Stimulated activated CD8-positive, alpha-beta memory T cell treated with anti-CD3 and anti-CD28 coated beads, Interleukin-4, amount 100 ng/mL, for 4 hours (primary cell): ENCODE measurements at places on chromosomes 1 and 21.

DNA sequence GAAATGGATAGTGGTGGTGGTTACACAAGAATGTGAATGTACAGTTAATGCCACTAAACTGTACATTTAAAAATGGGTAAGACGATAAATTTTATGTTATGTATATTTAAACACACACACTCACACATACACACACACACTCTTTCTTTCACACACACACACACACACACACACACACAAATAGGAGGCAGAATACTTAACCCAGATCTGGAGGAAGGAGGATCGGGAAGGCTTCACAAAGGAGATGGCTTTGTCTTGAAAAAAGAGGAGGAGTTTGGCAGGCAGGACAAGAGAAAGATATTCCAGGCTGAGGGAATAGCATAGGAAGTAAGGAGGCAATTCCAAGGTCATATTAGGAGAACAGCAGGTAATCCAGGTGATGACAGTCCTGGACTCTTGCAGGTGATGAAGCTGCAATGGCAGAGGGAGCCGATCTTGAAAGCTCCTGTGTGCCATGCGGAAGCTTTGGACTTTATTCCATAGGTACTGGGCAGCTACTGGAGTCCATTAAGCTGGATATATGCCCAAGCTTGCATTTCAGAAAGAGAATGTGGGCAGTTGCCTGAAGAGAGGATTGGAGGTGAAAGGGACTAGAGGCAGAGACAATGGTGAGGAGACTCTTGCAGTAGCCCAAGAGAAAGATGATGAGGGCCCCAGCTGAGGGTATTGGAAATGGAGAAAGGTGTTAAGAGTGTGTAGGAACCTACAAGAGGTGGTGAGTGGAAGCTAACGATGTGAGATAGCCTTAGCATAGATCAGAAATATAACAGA lies 15.4 kb upstream of the LYST start:
- DNase-seq, result no peak

DNA sequence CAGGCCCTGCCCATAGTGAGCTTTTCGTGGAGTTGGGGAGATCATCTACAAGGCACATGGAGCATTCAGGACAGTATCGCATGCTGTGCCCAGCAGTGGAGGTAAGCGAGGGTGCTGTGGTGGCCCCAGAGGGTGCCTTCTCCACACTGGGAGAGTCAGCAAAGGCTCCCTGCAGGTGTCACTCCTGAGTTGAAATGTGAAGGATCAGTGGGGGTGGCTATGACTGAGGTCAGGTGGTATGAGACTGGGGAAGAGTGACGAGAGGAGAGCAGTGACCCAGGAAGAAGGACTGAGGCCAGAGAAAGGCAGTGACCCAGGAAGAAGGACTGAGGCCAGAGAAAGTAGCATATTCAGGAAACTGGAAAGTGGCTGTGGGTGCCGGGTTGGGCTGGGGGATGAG lies 53.0 kb downstream of the SPAG17 start:
- no peak for DNase-seq

DNA sequence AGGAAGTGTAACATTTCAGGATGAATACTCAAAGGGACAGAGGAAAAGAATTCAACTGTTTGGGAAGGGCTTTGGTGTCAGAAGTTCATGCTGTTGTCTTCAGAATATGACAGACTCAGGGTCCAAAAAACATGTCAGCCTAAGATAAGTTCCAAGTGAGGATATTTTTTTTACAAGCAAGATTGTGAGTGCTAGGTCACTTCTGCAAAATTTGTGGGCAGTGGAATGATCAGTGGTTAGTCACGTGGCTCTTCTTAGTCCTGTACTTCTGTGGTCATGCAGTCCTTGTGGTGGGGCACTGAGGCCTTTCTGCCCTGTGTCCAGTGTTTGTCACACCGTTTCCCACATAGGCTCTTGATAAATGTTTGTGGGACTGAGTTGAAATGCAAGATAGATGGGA lies 5.2 kb downstream of the RGL1 start:
- no peak for DNase-seq

GRCh38 chr1:228956864-228957263 lies 221.6 kb downstream of the RHOU start:
- no peak for DNase-seq

DNA sequence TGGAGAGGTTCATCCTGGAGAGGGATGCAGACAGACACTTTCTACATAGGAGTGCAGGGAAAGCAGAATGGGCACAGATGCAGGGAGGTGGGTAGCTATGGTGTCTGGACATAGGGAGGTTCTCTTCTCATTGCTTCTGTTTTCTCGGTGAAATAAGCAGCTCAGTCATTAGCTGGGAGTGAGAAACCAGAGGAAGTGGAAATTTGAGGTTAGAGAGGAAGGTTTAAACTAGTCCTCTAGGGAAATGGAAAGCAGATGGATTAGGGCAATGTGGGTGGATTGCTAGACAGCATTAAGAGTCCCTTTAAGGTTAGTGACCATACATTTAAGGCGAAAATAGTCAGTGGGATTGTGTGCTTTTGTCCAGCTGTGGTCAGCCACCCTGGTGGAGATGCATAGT lies 39.6 kb downstream of the MPZL1 start:
- DNase-seq, result no peak

DNA sequence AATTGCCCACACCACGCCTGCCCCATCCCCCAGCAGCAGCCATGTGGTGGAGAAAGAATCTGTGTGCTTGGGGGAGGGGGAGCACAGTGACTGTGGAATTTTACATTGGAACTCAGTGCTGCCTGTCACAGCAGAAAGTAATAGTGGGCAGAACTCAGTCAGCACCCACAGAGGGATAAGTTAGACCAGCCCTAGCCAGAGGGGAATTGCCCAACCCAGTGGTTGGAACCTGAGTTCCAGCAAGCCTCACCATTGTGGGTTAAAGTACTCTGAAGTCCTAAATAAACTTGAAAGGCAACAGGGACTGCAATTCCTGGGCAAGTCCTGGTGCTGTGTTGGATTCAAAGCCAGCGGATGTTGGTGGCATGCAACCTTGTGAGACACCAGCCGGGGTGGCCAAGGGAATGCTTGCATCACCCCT lies 88.8 kb downstream of the MRPL39 start:
- no peak for DNase-seq

DNA sequence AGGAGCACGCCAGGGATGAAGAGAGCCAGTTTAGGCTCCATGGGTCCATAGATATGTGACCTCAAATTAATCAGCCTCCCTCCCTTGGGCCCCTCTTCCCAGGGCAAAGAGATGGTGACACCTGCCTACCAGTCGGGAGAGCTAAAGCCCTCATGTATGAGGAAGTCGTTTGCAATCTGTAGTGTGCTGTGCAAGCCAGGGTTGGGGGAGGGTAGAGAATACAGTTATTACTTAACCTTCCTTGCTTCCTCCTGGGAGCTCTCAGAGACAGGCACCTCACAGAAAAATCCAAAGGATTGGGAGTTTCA lies 4.0 kb downstream of the PGLYRP4 start:
- DNase-seq, result no peak

DNA sequence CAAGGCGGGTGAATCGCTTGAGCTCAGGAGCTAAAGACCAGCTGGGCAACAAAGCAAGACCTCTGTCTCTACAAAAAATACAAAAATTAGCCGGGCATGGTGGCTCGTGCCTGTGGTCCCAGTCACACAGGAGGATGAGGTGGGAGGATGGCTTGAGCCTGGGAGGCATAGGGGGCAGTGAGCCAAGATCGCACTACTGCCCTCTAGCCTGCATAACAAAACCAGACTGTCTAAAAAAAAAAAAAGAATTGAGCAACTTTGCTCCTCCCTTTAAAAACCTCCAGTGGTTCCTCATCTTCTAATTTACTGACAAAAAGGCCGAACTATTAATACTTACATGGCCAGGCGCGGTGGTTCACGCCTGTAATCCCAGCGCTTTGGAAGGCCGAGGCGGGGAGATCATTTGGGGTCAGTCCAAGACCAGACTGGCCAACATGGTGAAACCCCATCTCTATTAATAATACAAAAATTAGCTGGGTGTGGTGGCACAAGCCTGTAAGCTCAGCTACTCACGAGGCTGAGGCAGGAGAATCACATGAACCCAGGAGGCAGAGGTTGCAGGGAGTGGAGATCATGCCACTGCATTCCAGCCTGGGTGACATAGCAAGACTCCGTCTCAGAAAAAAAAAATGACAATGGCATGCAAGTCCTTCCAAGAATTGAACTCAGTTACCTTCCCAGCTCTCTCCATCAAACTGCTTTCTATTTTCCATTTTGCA lies 4.4 kb downstream of the ACBD3 start:
- no peak for DNase-seq

GRCh38 chr1:111323231-111323630 lies 32.6 kb downstream of the CHIA start:
- no peak for DNase-seq

GRCh38 chr1:19209439-19209989 lies 552 bp downstream of the UBR4 start:
- DNase-seq, result peak; percentile 19

DNA sequence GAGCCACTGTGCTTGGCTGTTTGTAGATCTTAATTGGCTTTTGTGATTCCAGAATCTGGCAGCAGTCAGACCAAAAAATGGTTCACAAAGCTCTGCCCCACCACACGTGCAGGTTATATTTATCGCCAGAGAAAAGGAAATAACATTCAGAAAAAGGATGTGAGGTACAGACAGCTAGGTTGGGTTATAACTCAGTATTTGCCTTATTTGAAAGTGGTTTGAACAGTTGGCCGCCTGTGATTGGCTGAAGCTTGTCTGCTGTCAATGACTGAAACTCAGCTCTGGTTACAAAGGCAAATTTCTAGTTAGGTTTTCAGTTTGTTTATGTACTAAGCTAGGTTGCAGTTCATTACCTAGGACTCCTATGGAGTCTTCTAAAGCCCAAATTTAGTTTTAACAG lies 9.6 kb downstream of the SH3BGR start:
- DNase-seq, result no peak

GRCh38 chr1:72064196-72065075 lies 217.9 kb downstream of the NEGR1 start:
- DNase-seq, result no peak

- no peak for DNase-seq
Measured at GRCh38 chr1:229221106-229222019, 49.5 kb upstream of the RAB4A start.

DNA sequence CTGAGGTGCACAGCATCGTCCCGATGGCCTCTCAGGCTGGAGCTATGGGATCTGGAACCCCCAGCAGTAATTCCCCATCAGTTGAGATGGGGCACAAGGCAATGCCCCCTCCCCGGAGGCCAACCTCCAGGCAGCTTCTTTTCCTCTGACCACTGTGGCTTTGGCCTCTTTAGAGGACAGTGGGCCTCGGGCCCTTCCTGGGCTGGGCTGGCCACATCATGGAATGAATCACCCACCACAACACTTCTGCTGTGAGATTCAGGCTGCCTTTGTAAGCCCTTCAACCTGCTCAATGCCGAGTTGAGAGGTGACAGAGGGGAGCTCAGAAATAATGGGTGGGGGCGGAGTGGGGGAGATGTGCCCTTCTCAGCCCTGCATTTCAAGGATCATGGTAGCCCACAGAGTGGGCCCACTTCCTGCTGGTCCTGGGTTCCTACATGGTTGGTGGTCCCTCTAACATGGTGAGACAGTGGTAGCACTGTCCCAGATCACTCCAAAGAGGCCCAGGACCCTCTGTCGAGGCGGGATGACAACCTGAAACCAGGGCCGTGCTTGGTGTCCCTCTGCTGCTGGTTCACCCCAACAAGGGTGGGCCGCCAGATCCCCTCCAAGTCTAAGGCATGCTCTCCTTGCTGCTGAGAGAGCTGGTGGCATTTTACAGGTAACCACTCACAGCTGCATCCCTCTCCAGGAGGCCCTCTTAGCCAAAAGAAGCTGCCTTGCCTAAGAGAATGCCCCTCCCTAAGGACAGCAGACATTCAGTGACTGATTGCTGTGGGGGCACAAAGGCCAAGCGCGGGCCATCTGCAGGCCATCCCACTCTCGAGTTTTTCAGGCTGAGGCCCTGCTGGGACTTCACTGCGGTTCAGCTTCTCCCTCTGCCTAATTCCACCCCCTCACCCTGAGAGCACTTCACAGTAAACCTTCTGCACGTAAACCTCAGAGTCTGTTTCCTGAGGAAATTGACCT lies 29.7 kb upstream of the EVA1B start:
- no peak for DNase-seq

- no peak for DNase-seq
Measured at GRCh38 chr1:248704606-248705005, 2.0 kb upstream of the OR14I1 start.

- no peak for DNase-seq
Measured at GRCh38 chr1:240652961-240653409, 41.0 kb upstream of the GREM2 start.

DNA sequence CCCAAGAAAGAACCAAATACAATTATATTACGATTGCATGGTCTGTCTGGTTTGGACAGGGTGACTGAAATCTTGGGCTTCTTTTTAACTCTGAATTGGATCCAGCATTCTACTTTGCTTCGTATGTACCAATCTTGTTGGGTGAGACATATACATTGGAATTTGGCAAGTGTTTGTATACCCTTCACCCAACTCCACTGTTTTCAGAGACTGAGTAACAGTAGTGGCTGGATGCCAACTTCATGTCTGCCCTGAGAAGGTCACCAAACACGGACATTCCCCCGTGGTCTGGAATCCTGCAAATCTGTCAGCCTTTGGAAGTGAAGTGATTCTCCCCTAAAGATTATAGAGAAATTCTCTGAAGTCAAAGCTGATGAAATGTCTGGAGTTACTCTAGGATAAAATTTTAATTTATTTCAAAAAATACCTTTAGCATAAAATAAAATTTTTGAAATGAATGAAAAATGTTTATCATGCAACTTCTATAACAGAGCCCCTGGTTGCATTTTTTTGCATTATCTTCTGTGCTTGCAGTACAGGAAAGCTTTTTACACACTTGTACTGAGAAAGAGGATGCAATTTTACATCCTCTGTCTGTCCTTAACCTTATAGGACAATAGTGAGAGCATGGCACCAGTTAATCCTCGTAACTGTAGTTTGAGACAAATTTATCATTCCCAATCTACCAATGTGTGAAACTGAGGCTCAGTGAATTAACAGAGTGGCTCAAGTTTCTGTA lies 201.8 kb downstream of the DISC1 start:
- DNase-seq, result no peak

GRCh38 chr1:34908369-34908768 lies 21.1 kb downstream of the DLGAP3 start:
- no peak for DNase-seq

GRCh38 chr1:168121401-168122011 lies 15.2 kb downstream of the GPR161 start:
- DNase-seq, result no peak

GRCh38 chr1:43913051-43913501 lies 20.5 kb upstream of the ARTN start:
- no peak for DNase-seq

DNA sequence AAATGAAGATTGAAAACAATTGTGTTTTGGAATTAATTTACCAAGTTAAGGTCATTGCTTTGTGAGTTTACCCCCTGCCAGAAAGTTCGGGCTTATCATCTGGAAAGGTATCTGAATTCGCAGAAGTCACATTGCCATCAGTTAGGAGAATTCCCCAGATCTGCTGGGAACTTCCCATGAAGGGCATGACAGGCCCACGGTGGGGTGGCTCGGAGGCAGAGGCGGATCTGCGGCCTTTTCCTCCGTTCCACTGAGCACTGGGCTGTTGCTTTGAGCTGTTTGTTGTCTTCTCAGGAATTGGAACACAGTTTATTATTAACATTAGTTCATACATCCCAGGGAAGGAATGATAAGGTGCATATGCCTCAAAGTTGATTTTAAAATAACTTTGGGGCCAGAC lies 320.0 kb downstream of the CAMTA1 start:
- DNase-seq, result no peak

GRCh38 chr1:170326186-170326585 lies 180.4 kb downstream of the NTMT2 start:
- DNase-seq, result no peak
